ENCODE measurements at places on chromosomes 2 and 18.

GRCh38 chr18:45166836-45167551 is 448.3 kb upstream of the SLC14A2 start:
- peak; percentile 41 for DNase-seq

DNA sequence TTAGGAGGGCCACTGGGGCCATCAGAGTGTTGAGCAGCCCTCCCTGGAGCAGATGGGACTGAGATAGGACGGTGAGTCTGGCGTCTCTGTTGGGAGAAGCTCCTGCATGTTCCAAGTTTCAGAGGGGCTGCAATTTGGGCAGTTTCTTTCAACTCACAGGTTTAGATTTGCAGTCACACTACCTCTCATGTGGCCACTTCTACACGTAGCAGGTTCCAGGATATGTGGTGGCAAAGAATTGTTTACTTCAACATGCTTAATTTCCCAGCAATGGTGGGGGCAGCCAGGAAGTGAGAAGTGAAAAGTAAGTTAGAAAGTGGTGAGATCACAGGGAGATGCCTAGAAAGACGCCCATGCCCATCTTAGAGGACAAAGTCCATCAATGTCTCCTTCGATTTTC is 9.3 kb downstream of the NCK2 start:
- DNase-seq = no peak

- DNase-seq = no peak
Measured at GRCh38 chr18:61729322-61729721, 163.5 kb downstream of the RNF152 start.

GRCh38 chr2:200335657-200336056 is 29.2 kb downstream of the SPATS2L start:
- DNase-seq = no peak

DNA sequence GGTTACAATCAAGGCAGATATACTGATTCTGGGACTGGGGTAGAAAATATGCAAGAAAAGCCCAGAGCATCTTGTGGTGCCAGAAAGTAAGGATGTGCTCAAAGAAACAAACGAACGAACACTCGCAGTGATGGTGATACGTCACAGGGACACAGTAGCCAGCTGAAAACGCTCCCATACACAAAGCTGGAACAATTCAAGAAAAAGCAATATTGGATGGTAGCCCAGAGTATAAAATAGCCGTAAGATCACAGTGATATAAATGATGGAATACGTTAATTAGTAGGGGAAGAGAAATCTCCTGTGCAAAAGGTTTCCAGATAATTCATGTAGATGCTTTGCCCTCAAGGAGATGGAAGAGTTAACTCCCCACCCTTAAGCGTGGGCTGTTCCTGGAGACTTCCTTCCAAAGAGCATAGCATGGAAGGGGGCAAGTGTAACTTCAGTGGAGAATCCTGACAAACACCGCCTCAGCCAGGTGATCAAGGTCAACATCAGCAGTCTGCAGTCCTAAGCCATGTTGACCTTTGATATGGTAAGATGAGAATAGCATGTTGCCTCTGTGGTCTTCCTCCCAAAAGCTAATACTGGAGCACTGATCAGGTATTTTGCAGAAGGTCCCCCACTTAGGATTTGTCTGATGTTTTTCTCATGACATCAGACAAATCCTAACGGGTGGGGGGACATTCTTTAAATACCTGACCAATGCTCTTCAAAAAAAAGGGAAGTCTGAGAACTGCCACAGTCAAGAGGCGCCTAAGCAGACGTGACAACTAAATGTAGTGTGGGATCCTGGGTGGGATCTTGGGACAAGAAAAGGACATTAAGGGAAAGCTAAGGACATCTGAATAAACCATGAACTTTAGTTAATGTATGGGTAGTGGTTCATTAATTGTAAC is 99.0 kb downstream of the NCK2 start:
- DNase-seq = no peak

GRCh38 chr2:74327199-74327598 is 16.0 kb downstream of the SLC4A5 start:
- peak; percentile 29 for DNase-seq

- no peak for DNase-seq
Measured at GRCh38 chr2:46266134-46266533, 31.1 kb upstream of the EPAS1 start.

DNA sequence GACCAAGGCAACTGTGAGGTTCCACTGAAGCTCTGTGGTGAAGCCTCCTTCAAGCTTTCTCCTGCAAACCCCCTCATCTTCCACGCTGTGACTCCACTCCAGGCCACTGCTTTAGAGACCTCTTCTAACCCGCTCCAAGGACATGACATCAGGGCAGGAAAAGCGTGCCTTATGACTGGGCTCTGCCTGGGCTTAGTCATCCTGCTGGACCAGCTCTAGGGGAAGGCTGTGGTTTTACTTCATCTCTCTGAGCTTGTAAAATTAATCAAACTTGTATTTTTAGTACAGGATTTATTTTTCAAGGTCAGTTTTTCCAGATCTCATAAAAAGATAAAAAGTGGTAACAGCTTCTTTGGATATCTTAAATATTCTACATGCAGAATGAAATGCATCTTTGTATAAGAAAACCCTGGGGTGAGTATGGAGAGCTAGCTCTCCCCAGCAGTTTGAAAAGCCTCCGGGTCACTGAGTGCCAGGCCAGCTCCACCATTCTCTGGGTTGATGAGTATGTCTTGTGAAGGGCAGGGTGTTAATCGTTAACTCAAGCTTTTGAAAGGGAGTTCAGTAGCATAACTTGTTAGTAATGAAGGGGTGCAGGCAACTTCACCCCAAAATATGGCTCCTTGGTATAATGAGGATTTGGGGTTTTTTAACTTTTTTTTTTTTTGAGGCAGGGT is 33.1 kb upstream of the YPEL5 start:
- peak; percentile 15 for DNase-seq

- DNase-seq = no peak
Measured at GRCh38 chr2:140861666-140862065, 1269.2 kb downstream of the LRP1B start.

DNA sequence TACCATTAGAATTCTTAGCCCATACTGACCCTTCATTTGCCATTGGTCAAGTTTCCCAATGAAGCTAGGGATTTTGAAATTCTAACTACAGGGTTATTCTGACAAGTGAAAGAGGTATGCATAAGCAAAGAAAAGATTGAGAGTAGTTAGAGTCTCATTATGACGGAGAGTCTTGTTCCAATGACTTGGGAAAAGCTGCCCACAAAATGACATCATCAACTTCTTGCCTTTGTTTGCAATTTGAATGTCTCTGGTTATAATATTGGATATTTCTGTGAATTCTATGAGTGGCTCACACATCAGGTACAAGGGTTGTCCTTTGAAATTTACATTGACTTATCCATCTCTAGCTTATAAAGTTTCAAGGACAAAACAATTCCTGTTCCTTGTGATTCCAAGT is 772.2 kb downstream of the TRIB2 start:
- DNase-seq = no peak

DNA sequence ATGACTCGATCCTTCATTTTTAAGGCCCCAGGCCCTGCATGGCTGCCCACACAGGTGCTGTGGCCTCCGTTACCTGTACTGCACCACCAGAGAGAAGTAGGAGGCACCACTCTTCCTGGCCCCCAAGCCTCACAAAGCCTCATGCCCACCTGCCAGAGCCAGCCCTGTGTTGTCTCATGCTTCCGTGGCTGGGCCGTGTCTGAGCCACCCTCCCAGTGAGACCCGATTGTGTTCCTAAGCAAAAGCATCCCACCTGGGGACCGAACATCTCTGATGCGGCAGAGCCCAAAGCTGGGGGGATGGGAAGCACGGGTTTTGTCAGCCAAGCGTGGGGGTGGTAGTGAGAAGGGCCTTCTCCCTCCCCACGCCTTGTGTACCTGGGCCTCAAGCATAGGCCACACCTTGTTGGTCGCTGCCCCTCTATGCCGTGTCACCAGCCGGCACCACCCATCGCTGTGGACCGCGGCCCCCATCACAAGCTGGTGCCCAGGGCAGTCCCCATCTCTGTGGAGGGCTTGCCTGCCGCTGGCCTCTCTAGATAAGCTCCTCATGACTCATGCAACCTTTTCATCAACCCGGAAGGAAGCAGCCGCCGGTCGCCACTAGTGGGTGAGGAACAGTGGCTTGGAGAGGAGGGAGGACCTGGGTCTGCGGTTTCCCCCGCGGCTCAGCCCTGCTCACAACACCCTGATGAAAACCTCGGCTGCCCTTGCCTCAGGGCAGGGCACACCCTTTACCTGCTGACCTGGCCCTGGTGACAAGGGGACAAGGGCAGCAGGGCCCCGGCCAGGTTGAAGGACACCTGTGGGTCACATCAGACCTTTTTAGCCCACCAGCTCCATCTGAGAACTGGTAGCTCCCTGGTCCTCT is 2.7 kb upstream of the RNPEPL1 start:
- DNase-seq = peak; percentile 99

- no peak for DNase-seq
Measured at GRCh38 chr2:132951008-132951714, 281.2 kb upstream of the LYPD1 start.

- no peak for DNase-seq
Measured at GRCh38 chr2:120653046-120653445, 82.6 kb upstream of the GLI2 start.

DNA sequence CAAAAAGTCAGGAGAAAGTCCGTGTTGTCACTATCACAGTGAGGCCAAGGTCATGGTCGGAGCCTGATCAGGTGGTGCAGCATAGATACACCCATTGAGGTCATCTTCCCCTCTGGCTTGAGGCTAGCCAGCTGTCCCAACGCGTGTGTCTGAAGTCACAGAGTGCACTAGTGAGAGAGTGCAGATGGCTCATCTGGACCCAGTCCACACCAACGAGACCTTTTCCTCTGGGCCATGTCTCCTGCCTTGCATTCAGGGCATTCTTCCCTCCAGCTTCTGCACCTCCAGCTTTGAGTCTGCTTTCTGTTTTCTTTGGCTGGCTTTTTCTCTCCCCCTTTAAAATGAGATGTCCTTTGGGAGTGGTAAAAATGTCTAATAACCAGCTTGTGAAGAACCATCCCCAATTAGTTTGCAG is 146.9 kb downstream of the TDRD15 start:
- no peak for DNase-seq

DNA sequence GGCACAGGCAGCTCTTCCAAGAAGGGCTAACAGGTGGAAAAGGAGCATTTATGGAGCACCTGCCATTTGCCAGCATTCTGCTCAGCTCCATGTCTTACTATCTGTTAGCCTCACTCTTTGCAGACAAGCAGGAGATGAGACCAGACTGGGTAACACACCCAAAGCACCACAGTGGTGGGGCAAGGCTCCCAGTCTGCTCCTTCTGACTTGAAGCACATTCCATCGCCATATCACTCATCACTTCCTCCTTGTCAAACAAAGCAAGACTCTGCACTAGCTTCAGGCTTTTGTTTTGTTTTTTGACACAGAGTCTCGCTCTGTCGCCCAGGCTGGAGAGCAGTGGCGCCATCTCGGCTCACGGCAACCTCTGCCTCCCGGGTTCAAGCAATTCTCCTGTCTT is 182.8 kb downstream of the MGAT5 start:
- DNase-seq = no peak

GRCh38 chr2:42304059-42304713 is 56.8 kb downstream of the COX7A2L start:
- no peak for DNase-seq

DNA sequence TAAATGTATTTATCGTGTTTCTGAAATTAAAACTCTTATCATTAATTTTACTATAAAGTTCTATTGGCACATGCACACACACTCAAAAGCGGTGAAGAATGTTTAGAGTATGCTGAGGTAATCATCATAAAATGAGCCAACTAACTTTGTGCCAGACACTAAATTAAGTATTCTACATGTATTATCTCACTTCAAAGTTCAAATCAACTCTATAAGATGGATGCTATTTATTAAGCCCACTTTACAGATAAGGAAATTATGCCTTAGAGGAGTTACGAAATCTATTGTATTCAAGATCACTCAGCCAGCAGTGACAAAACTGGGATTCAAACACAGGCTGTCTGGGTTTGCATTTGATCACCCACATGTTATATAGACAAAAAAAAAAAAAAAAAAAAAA is 24.9 kb downstream of the OLA1 start:
- no peak for DNase-seq

- no peak for DNase-seq
Measured at GRCh38 chr18:66867653-66868052, 263.8 kb upstream of the CDH19 start.

- no peak for DNase-seq
Measured at GRCh38 chr18:67410075-67411070, 106.1 kb downstream of the DSEL start.

DNA sequence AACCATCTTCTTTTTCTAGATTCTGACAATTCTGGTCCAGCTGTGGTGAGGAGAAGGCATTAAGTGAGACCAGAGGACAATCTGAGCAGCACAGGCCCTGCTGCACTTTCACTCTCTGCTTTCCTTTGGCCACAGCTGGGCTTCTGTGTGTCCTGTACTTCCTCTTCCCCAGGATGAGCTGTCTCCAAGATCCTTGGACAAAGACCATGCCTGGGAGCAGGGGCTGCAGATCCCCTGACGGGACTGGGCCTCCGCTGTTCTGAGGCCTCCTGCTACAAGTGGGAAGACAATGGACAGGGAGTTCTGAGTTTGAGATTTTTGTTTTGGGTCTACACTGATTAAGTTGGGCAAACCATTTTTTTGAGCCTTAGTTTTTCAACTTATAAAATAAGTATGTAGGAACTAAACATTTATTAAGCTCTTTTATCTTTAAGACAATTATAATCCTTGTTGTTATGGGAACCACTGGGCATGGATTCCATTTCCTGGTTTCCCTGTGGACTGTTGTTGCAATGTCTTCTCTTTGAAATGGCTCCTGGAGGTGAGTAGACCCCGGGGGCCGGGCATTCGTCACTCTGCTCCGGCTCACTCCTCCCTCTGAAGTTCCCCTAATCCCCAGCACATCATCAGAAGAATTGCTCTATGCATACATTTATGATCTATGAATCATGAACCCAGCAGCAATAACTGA is 266.6 kb downstream of the ACTR3 start:
- no peak for DNase-seq

- peak; percentile 3 for DNase-seq
Measured at GRCh38 chr18:59516356-59517155, 157.5 kb upstream of the LMAN1 start.

DNA sequence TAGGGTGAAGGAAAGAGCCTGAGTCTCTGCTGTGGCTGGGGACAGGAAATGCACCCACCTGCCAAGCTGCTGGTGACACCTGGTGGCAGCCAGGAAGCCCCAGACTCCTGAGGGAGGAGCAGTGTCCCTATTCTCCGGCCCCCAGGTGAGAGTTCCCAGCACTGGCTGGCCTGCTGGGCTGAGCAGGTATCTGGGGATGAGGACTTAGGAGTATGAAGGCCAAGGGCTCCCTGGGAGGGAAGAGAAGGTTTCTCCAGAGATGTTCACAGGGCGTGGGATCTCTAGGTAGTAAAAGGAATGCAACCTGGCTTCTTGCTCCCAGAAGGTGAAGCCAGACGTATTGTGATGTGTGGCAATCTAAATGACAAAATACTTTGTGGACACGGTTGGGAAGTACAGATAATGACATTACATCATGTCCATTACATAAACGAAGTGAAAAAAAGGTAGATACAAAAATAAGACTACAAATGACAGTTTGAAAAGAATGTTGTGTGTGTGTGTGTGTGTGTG is 75.8 kb upstream of the SLC1A4 start:
- DNase-seq = no peak

DNA sequence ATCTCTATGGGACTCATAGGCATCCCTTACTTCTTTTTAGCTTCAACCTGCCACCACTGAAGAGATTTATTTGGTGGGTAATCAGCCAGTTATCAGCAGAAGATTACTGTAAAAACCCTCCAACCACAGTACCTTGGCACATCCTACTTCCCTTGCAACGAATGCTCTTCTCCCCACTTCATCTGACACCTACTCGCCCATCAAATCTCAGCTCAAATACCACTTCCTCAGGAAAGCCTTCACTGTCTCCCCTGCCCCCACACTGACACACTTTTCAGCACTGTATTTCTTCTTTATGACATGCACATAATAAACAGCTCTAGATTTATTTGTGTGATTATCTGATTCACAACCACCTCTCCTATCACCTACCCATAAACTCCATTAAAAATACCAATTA is 3.1 kb downstream of the KDSR start:
- DNase-seq = peak; percentile 19
